ENCODE measurements at places on chromosomes 1 and 21.
A peak's percentile ranks its signal among the peaks of the same experiment; 100 is the strongest.

GRCh38 chr1:20410503-20410902 lies 75.5 kb downstream of the CAMK2N1 start:
- DNase-seq = no peak

GRCh38 chr1:3899754-3900149 lies 320 bp downstream of the C1orf174 start:
- no peak for DNase-seq

DNA sequence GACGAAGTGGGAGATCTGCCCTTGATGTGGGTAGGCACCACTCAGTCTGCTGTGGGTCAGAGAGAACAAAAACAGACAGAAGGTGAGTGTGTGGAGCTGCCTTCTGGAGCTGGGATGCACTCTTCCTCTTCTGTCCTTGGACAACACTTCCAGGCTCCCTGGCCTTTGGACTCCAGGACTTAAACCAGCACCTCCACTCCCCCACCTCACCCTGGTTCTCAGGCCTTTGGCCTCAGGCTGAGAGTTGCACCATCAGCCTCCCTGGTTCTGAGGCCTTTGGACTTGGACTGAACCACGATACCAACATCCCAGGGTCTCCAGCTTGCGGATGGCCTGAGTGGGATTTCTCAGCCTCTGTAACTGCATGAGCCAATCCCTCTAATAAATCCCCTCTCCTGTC lies 68.1 kb upstream of the STUM start:
- no peak for DNase-seq

DNA sequence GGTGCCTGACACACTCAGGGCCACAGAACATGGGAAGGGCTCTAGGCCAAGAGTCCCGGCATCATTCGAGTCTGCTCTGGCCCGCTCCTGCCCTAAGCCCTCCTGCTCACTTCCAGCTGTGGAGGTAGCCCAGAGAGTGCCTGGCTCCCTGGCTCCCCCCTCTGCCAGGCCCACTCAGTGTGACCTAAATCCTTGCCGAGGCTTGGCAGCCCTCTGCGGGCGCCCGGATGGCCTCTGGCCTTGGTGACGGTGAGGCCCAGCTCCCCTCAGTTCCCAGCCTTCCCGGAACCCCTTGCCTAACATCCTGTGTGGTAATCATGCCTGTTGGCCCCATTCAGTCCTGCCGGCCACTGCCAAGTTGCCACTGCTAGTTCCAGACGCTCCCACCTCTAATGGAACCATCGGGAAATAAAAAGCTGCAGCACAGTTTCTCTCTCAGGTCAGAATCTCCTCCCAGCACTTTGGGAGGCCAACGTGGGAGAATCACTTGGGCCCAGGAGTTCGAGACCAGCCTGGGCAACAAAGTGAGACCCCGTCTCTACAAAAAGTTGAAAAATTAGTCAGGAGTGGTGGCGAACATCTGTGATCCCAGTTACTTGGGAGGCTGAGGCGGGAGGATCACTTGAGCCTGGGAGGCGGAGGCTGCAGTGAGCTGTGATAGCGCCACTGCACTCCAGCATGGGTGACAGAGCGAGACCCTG lies 1.2 kb upstream of the H6PD start:
- no peak for DNase-seq

GRCh38 chr1:207248544-207249198 lies 72.8 kb upstream of the CD55 start:
- no peak for DNase-seq

DNA sequence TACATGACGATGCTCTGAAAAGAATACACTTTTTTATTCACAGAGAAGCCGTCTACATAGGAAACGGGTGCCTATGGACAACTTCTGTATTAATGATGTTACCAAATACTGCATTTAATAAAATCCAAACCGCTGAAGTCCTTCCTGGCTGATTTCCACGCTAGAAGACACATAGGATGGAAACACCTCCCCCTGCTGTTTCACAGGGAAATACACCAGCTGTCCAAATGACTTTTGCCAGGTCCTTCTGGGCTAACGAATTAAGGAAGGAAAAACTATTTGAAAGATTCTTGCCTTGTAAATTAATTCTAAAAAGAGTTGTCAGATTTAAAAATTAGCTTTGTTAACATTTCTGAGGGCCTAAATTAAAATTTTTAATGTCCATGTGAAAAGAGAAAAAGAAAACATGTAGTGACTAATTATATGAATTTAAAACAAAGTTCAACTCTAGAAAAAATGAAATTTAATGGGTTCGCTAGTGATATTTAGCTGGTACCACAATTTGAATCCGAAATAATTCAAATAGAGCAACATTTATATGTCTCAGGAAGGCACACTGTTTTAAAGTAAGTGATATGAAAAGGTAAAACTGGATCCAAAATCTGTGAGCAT lies 146.0 kb downstream of the RERE start:
- DNase-seq = peak; percentile 32

Data from neuronal stem cell (in vitro differentiated cells).